Upper lobe of left lung (tissue), 6 donors: ENCODE measurements at places on chromosomes 2 and 18. TPM values are rescaled to one million over a fixed set of nuclear protein-coding genes. Genes with fewer than 3 reads are reported as not detected.

DNA sequence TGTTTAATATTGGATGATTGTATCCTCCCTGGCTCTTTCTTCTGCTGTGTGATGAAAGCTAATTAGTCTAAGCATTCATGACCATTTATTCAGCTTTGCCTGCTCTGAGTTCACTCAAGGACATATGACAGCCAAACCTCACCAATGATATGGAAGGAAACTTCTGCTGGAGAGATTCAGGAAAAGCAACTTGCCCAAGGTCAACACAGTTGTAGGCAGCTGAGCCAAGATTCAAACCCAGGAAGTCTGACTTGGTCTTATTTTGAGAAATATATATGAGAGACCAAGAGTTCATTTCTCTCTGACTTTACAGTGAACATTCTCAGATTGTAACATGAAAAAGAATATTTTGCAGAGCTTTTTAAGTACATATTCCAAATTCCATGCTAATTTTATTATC is 1588.5 kb upstream of the PIK3C3 start:
- DNase-seq: no peak

GRCh38 chr2:168224346-168224745 is 23.0 kb downstream of the STK39 start:
- DNase-seq: no peak

DNA sequence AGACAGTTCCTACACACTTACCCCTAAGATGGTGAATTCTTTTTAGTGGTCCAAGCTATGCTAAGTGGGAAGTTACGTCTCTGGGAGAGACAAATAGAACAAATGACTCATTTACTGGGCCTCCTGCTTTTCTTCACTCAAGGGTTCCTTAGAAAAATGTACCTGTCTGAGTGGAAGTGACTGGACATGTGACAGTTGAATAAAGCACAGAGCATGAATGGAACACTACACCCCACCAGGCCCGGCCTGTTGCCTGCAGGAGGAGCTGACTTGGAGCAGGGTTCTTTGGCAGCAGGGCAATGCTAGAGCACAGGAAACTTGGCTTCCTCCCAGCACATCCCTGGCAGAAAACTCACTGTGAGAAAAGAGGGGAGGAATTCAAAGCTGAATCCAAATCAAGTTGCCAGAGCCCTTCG is 451.0 kb upstream of the SETBP1 start:
- DNase-seq: no peak

DNA sequence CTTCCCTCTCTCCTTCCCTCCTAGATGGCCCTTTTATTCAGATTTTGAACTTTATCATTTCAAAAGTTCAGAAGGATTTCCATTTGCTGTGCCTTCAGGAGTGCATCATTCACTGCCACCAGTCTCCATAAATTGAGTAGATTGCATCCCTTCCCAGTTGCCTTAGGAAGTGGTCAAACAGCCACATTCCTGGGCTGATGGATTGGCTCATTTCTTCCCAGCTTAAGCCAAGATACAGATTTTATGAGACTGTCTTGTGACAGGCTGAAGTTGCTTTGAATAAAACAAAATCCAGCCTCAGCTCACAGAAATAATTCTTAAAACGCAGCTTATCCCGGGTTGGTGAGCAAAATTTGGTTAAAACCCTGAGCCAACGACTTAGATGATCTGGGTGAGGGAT is 9.8 kb downstream of the NRP2 start:
- DNase-seq: no peak

DNA sequence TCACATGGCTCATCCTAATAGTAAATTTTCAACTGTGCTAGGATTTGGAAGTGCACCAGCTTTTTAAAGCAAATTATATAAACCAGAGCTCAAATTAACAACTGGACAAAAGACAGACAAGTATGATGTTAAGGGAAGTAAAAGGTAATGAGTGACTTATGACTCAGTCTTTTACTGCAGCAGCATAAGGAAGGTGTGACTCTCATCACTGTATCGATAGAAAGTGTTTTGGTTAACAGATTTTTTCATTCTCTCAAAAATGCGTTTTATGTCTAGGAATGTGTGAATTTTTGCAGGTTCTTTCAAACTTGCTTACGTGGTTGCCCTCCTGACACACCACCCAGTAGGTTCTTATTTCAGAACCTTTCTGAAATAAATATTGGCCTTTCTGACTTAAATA is 244.2 kb upstream of the BOD1L2 start:
- DNase-seq: no peak

GRCh38 chr2:232973011-232973735 is 39.9 kb downstream of the NGEF start:
- no peak for DNase-seq

GRCh38 chr2:229124136-229124535 is 147.0 kb downstream of the PID1 start:
- DNase-seq: no peak

DNA sequence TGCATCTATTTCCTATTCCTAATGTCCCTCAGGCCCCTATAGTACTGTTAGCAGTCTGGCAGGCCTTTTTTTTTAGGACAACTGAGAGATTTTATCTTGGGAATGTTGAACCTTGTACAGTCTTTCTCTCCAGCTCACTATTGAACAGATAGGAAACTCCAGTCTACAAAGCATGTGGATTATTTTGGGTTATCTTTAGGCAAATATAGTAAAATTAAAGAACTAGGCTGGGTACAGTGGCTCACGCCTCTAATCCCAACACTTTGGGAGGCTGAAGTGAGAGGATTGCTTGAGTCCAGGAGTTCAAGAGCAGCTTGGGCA is 102.7 kb downstream of the OSBPL6 start:
- no peak for DNase-seq

GRCh38 chr2:11377928-11378545 is 33.6 kb upstream of the ROCK2 start:
- no peak for DNase-seq

DNA sequence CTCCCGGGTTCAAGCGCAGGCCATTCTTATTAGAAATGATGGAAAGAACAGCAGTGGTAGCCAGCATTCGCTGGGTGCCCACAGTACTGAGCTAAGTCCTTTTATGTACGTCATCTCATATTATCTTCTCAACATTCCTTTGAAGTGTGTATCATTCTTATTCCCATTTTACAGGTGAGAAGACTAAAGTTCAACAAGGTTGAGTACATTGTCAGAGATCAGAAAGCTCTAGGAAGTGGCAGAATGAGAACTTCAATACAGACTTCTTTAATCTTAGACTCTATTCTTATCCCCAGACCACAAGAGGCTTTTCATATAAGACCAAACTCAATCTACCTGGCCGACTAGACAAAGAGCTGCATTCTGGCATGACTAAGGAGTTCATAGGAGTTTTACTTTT is 86.7 kb downstream of the NPAS2 start:
- no peak for DNase-seq

DNA sequence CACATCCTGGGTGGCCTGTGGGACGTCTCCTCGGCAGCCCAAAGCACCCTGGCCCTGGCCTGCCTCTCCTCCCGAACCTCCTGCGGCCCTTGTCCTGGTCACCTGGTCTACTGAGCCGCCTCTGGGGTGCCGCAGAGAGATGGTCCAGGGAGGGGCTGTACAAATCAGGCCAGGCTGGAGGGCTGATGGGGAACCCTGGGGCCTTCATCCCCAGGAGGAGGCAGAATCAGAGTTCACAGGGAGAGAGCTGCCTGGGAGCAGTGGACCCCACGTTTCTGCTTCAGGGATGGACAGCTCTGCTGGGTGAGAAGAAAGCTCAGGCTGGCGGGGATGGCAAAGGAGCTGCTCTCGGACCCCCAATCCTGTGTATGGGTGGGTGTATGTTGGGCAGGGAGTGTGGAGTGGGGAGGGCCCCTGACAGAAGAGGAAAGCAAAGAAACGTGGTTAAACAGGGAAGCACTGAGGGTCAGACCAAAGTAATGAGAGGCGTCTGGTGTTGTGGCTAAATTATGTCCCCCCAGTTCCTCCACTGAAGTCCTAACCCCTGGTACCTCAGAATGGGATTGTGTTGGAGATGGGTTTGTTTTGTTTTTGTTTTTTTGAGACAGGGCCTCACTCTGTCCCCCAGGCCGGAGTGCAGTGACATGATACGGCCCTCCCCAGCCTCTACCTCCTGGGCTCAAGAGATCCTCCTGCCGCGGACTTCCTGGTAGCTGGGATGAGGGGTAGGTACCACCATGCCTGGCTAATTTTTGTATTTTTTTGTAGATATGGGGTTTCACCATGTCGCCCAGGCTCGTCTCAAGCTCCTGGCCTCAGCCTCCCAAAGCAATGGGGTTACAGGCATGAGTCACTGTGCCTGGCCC is 73.4 kb upstream of the SMAD7 start:
- no peak for DNase-seq

DNA sequence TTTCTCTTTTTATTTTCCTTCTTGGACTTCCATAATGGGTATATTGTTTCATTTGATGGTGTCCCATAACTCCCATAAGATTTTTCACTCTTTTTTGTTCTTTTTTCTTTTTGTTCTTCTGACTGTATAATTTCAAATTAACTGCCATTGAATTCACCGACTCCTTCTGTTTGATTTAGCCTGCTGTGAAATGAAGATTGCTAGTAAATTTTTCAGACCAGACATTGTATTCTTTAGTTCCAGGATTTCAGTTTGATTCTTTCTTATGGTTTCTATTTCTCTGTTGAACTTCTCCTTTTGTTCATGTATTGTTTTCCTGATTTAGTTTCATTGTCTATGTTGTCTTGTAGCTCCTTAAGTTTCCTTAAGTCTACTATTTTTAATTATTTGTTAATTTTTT is 87.6 kb upstream of the SPOPL start:
- no peak for DNase-seq

GRCh38 chr2:175805442-175806124 is 196.5 kb downstream of the LNPK start:
- no peak for DNase-seq

DNA sequence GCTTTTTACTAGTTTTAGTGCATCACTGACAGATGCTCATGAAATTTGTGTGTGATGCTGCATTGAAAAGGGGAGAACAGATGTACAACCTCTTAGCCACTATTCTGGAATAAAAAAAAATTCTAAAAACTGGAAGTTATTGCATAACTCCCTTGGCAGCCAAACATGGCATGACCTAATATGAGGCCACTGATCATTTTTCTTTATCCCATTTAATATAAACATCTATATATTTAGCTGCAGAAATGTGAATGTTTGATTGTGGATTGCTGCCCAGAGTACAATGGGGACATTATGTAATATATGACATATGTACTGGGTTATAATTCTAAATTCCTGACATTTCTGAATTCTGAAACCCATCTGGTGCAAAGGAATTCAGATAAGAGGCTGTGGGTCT is 86.5 kb downstream of the CDCA7 start:
- DNase-seq: no peak

DNA sequence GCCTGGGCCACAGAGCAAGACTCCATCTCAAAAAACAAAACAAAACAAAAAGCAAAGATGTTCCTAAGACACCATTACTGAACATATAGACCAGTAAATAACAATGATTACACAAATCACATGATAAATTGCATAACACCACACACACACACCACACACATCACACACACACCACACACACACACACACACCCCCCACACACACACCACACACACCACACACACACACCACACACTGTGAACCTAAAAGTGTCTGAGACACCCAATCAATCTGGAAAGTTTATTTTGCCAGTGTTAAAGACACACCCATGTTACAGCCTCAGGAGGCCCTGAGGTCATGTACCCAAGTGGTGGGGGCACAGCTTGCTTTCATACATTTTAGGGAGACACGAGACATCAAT is 62.6 kb upstream of the ASAP2 start:
- DNase-seq: no peak

- DNase-seq: no peak
Observed at GRCh38 chr2:3959372-3959771, 256.0 kb downstream of the DCDC2C start.

DNA sequence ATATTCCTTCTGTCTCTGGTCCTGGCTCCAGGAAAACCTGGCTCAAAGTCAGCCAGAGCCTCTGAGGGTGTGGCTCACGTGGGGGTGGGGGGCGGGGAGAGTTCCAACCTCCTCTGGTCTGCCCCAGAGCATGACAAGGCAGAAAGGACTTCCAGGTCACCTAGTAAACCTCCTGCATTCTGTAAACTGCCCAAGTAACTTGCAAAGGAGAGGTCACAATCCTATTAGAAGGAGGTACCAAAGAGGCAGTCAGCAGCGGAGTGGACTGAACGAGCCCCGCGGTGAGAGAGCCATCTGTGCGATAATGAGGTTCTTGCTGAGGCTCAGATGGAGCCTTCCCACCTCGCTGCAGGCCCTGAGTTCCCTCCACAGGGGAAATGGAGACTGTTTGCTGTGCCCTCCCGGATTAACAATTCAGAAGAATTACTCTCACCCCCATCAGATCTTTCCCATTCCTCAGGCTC is 58.9 kb upstream of the GATA6 start:
- DNase-seq: no peak

- no peak for DNase-seq
Observed at GRCh38 chr18:7383002-7383980, 152.4 kb downstream of the LRRC30 start.

DNA sequence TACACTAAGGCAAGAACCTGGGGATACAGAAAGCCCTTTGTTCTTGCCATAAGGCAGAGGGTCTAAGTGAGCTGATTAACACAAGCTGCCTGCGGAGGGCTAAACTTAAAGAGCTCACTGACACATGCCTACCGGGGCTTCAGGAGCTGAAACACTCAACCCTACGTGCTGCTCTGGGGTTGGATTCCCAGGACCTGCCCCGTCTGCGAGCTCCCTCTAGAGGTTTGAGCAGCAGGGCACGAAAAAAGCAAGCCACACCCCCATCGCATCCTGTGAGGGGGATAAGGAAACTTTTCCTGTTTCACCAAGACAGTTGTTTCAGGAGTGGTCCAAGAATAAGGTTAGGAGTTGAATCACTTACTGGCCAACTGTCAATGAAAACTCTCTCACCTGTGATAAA is 562.1 kb downstream of the TMX3 start:
- no peak for DNase-seq

GRCh38 chr2:21422050-21422449 is 298.3 kb downstream of the TDRD15 start:
- DNase-seq: peak; percentile 31

GRCh38 chr2:35887146-35887545 is 468.4 kb upstream of the CRIM1 start:
- no peak for DNase-seq

DNA sequence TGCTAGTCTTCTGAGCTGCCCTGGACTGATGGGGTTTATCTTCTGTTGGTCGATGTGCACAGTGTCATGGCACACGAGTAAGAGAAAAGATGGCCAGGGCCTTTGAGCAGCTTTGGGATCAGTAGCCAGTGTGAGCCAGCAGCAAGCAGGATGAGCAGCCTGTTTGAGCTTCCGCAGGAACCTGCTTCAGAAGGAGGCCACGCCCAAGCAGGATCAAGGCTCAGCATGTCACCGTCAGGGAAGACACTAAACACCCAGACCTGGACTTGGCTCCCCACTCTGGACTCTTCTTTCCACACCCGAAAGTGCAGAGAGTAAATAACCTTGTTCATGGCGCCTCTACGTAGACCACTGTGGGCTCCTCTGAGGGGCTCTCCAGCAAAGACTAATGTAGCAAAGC is 25.2 kb upstream of the ASB1 start:
- DNase-seq: no peak

Gene PKDCC
- total RNA-seq: 85.9 TPM

Gene COMMD1
- total RNA-seq: 59.7 TPM

Gene RNF25
- total RNA-seq: 10.7 TPM

Gene CMPK2
- total RNA-seq: 19.5 TPM

Gene GAREM2
- total RNA-seq: 0.46 TPM

Gene ADI1
- 78.5 TPM for total RNA-seq

Gene PCARE
- total RNA-seq: 0.15 TPM

Gene STARD7
- 76.4 TPM for total RNA-seq

Gene PID1
- 20.8 TPM for total RNA-seq

Gene ELOA2
- total RNA-seq: not detected
